Temporal lobe (tissue), 4 donors: ENCODE measurements at places on chromosomes 13 and 19. TPM values are rescaled to one million over a fixed set of nuclear protein-coding genes. Genes with fewer than 3 reads are reported as not detected.

The COL4A1 gene
- 64.4 TPM for total RNA-seq

The HTR2A gene
- total RNA-seq: 7.1 TPM

The SMIM44 gene
- not detected for total RNA-seq

The KLK2 gene
- total RNA-seq: not detected

The FOXO1 gene
- 7.1 TPM for total RNA-seq

The CBY2 gene
- not detected for total RNA-seq

The KLK4 gene
- not detected for total RNA-seq

The CALR gene
- 154 TPM for total RNA-seq

The ZNF283 gene
- 25.1 TPM for total RNA-seq

The COPE gene
- total RNA-seq: 65.2 TPM

The LACC1 gene
- 4.7 TPM for total RNA-seq

The PPP1R13L gene
- 0.49 TPM for total RNA-seq

The NANOS3 gene
- 3.0 TPM for total RNA-seq

The GARIN5A gene
- 0.98 TPM for total RNA-seq

The TRPM4 gene
- total RNA-seq: 4.2 TPM

The RPL18A gene
- 714 TPM for total RNA-seq

The ATP8A2 gene
- total RNA-seq: 64.2 TPM

The GRWD1 gene
- 6.1 TPM for total RNA-seq

The ZNF726 gene
- total RNA-seq: 7.6 TPM

The PCP2 gene
- total RNA-seq: not detected

The CEACAM8 gene
- total RNA-seq: 0.25 TPM

The SIGLEC5 gene
- 0.25 TPM for total RNA-seq

The CD33 gene
- total RNA-seq: not detected

The VSTM2B gene
- total RNA-seq: 15.5 TPM

The DIRAS1 gene
- total RNA-seq: 21.4 TPM

The WASF3 gene
- 20.9 TPM for total RNA-seq

The RAVER1 gene
- total RNA-seq: 4.9 TPM

The IGSF23 gene
- not detected for total RNA-seq

The ZSWIM9 gene
- total RNA-seq: 3.9 TPM

The CELF5 gene
- 57.0 TPM for total RNA-seq

The SCN1B gene
- total RNA-seq: 0.49 TPM

The CTXN1 gene
- total RNA-seq: 36.6 TPM

The WDR87 gene
- total RNA-seq: not detected

The NLRP7 gene
- total RNA-seq: not detected

The PSG7 gene
- not detected for total RNA-seq

The LSM7 gene
- total RNA-seq: 70.3 TPM

The CEACAM1 gene
- total RNA-seq: not detected
